Mesothelial cell of epicardium (in vitro differentiated cells): ENCODE measurements at places on chromosomes 1 and 21. TPM values are rescaled to one million over a fixed set of nuclear protein-coding genes. Genes with fewer than 3 reads are reported as not detected.

The TACSTD2 gene
- total RNA-seq = 22.7 to 25.3 TPM (median 25.0 TPM) in 3 replicates

The CD1C gene
- total RNA-seq = not detected in 3 replicates

The OSCP1 gene
- 7.0 to 8.9 TPM (median 7.3 TPM) in 3 replicates for total RNA-seq

The PAFAH2 gene
- total RNA-seq = 8.7 to 9.9 TPM (median 9.1 TPM) in 3 replicates

The LEPR gene
- 4.3 to 5.0 TPM (median 4.7 TPM) in 3 replicates for total RNA-seq
